ENCODE measurements at places on chromosomes 16 and 17.

- DNase-seq, result no peak
These were observed 38.2 kb downstream of the CBFA2T3 start for GRCh38 chr16:88938777-88939244.

GRCh38 chr17:55588446-55589242 is 77.4 kb upstream of the SMIM36 start:
- no peak for DNase-seq

DNA sequence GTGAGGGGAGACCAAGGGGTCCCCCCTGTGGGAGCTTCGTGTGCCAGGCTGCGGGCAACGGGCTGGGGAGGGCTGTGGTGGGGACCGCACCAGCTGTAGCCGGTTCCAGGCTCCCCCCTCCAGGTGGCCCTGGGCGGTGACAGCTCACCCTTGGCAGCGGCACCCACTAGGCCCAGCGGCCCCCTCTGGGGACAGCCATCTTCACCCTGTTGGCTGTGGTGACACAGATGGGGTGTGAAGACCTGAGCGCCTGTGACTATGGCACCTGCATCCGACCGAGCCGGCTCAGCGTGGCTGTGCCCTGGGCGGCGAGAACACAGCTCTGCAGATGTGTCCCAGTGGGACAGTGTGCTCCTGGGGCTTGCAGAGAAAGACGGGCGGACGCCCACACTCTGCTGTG is 1.1 kb upstream of the C1QTNF8 start:
- DNase-seq, result no peak

GRCh38 chr17:31172388-31172787 is 77.6 kb downstream of the NF1 start:
- no peak for DNase-seq

- DNase-seq, result no peak
These were observed 7.0 kb downstream of the MPP2 start for GRCh38 chr17:43900183-43900857.

DNA sequence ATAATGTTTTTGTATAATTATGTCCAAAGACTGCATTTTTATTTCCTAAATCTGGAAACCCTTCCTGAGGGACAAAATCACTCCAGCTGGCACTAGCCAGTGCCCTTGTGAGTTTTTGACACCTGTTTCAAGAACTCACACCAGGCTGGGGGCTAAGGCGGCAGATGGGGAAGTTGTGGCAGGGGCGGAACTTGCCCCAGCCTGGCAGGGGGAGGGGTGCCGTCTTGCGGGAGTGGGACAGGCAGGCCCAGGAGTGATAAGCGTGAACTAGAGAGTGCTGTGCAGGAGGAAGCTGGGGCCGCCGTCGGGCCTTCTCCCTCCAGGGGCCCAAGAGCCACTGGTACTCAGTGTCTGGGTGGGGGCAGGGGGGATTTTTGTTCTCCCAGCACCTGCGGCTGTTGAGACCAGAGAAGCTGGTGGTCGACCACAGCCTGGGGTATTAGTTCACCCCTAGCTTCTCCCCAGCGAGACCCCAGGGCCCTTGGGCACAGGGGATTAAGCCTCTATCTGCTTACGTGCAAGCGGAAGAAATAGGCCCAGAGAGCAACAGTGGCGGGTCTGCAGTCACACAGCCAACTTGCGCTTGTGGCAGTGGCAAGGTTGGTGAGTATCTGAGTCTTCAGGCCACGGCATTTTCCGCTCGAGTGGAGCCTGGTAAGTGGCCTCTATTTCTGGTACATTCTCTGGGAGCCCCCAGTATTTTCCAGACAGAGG is 40.2 kb upstream of the PLCG2 start:
- no peak for DNase-seq

GRCh38 chr16:3305109-3306068 is at the start of the genes TIGD7 and ZNF75A:
TIGD7 (minus strand) TSS chr16:3305430; CDS start chr16:3300614, 4,816 bp downstream.
ZNF75A (plus strand) TSS chr16:3305497; CDS start chr16:3308429, 2,932 bp downstream.
- DNase-seq, result peak; percentile 75

- DNase-seq, result no peak
These were observed 51.2 kb downstream of the CLEC16A start for GRCh38 chr16:10995565-10995964.

DNA sequence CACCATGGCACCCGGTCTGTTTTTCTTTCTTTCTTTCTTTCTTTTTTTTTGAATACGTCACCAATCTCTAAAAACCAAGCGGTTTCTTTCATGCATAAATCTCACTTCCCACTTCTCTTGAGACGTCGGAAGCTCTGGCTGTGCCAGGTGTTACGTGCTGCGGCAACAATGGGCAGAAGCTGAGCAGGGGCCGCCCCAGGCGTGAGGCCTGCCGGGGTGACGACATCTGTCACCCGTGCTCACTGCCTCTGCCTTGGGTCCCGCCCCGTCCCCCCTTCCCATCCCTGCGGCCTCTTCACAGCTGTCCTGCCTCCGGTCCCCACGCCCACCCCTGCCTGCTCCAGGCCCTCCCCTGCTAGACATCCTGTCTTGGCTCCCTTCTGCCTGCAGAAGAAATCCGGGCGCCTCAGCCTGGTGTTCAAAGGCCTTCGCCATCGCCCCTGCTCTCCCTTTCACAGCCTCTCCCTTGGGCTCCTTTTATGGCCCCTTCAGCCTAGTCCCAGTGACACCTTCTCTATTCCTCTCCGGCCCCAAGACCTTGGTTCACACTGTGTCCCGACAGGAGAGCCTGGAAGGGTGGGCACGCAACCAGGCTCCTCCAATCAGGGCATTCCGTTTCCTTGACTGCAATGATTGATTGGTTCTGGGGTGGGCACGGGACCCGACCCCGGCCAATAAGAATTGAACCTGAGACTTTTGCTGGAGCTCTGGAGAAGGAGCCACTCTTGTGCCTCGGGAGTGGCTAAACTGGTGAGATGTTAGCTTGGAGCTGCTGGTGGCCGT is 4.8 kb downstream of the P2RX1 start:
- peak; percentile 91 for DNase-seq

DNA sequence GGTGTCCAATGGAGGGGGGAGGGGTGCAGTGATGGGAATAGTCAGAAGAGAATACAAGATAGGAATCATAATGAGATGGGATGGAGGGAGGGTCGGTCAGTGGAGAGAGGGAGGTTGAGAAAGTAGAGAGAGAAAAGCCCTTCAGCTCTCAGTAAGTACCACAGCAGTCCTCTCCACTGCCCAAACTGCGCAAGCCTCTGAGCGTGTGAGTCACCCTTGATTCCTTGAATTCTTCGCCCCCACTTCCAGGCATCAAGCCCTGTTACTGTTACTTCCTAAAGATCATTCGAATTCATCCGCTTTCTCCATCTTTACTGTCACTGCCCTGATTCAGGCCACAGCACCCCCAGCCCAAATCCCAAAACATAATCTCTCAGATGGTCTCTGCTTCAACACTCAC is 2.5 kb downstream of the GUCY2D start:
- DNase-seq, result no peak

DNA sequence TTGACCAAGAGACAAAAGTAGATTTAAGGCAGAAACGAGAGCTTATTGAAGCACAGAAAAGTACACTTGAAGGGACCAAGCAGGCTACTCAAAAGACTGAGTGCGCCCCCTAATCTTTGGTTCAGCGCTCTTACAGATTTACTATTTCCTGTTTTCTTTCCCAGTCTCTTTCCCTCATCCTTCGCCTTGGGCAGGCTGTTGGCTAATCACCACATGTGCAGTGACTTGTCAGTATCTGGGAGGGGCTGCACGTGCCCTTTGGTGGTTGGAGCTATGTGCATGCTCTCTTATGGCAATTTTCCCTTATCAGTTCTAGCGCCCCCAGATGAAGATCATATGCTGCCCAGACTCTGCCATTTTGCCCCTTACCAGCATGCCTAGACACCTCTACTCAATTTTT is 35.4 kb upstream of the SHISA6 start:
- no peak for DNase-seq

DNA sequence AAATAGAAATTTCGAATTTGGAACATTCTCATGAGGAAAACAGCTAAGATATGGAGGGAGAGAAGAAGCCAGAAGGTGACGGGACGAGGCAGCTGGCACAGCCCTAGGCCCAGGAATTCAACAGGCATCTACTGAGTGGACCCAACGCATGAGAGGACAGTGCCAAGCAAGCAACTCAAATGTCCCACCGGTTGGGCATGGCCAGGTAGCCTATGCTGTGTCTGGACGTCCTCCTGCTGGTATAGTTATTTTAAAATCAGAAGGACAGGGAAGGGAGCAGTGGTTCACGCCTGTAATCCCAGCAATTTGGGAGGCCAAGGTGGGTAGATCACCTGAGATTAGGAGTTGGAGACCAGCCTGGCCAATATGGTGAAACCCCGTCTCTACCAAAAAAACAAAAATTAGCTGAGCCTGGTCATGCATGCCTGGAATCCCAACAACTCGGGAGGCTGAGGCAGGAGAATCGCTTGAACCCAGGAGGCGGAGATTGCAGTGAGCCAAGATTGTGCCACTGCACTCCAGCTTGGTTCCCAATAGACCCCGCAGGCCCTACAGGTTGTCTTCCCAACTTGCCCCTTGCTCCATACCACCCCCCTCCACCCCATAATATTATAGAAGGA is 2.0 kb downstream of the GH1 start:
- DNase-seq, result no peak

Data from GM12864 (cell line).